Osteoblast (primary cell): ENCODE measurements at places on chromosomes 7 and 10. TPM values are rescaled to one million over a fixed set of nuclear protein-coding genes. Genes with fewer than 3 reads are reported as not detected.

PLAU gene
- total RNA-seq: 27.9 and 40.7 TPM in 2 replicates

FBXL13 gene
- total RNA-seq: 2.1 and 2.2 TPM in 2 replicates

TMEM178B gene
- total RNA-seq: 1.1 and 2.1 TPM in 2 replicates

TLX1 gene
- total RNA-seq: not detected in 2 replicates

SYT15B gene
- under 0.01 and 0.36 TPM in 2 replicates for total RNA-seq

FGFBP3 gene
- 0.72 and 1.2 TPM in 2 replicates for total RNA-seq
